Caki2 (cell line): ENCODE measurements at places on chromosomes 6 and 20. TPM values are rescaled to one million over a fixed set of nuclear protein-coding genes. Genes with fewer than 3 reads are reported as not detected.

Gene MUCL3
- 0.24 TPM in 1 of 2 replicates, not detected in the other for total RNA-seq

Gene AARS2
- total RNA-seq = 20.0 and 23.9 TPM in 2 replicates

Gene IER3
- 124 and 148 TPM in 2 replicates for total RNA-seq

Gene SUMO4
- not detected in 2 replicates for total RNA-seq

Gene GLYATL3
- not detected in 2 replicates for total RNA-seq

Gene C6orf52
- total RNA-seq = 1.7 TPM in 1 of 2 replicates, not detected in the other

Gene MEI4
- total RNA-seq = not detected in 2 replicates

Gene LRFN2
- total RNA-seq = not detected in 2 replicates

Gene STXBP5
- total RNA-seq = 2.9 and 8.3 TPM in 2 replicates

Gene C20orf144
- 0.44 TPM in 1 of 2 replicates, not detected in the other for total RNA-seq

Gene THEMIS
- total RNA-seq = 0.07 TPM in 1 of 2 replicates, not detected in the other

Gene CGA
- total RNA-seq = not detected in 2 replicates

Gene RSPO3
- 2.4 and 7.7 TPM in 2 replicates for total RNA-seq

Gene PI3
- total RNA-seq = not detected in 2 replicates

Gene STX11
- 5.7 TPM in 1 of 2 replicates, not detected in the other for total RNA-seq

Gene SLC22A1
- total RNA-seq = not detected in 2 replicates

Gene SLC52A3
- 3.6 and 6.5 TPM in 2 replicates for total RNA-seq

Gene PDE10A
- 0.32 and 4.6 TPM in 2 replicates for total RNA-seq

Gene ETV7
- total RNA-seq = not detected in 2 replicates

Gene DEFB121
- not detected in 2 replicates for total RNA-seq

Gene CCR6
- total RNA-seq = 2.1 and 2.3 TPM in 2 replicates

Gene DUSP15
- total RNA-seq = 3.9 TPM in 1 of 2 replicates, not detected in the other

Gene PROKR2
- total RNA-seq = not detected in 2 replicates

Gene GINS1
- total RNA-seq = 14.9 and 17.1 TPM in 2 replicates

Gene SLC22A16
- total RNA-seq = not detected in 2 replicates

Gene CLIC5
- not detected in 2 replicates for total RNA-seq

Gene BIRC7
- total RNA-seq = not detected in 2 replicates

Gene EYS
- total RNA-seq = not detected in 2 replicates

Gene MRAP2
- 0.09 and 0.10 TPM in 2 replicates for total RNA-seq

Gene PTK6
- total RNA-seq = 3.2 and 4.4 TPM in 2 replicates

Gene JAG1
- 142 and 148 TPM in 2 replicates for total RNA-seq

Gene BNIP5
- total RNA-seq = not detected in 2 replicates

Gene ELOVL2
- total RNA-seq = 13.6 and 14.6 TPM in 2 replicates

Gene ULBP2
- 7.1 and 8.8 TPM in 2 replicates for total RNA-seq

Gene SUN5
- not detected in 2 replicates for total RNA-seq

Gene GDAP1L1
- total RNA-seq = 0.37 TPM in 1 of 2 replicates, not detected in the other

Gene ZFP57
- not detected in 2 replicates for total RNA-seq

Gene CYB5R4
- total RNA-seq = 22.6 and 24.8 TPM in 2 replicates

Gene LAMA4
- total RNA-seq = 12.0 and 12.4 TPM in 2 replicates

Gene RXRB
- 25.1 and 30.0 TPM in 2 replicates for total RNA-seq

Gene MCM9
- 3.5 and 4.8 TPM in 2 replicates for total RNA-seq

Gene RBPJL
- total RNA-seq = not detected in 2 replicates
